ENCODE measurements at places on chromosomes 3 and 15. TPM values are rescaled to one million over a fixed set of nuclear protein-coding genes. Genes with fewer than 3 reads are reported as not detected.
A peak's percentile ranks its signal among the peaks of the same experiment; 100 is the strongest.

GRCh38 chr3:123067689-123068600, 1.1 kb downstream of the PDIA5 start:
- no peaks in the 10 kb centered on the region for H3K4me1 ChIP-seq
- peak overlapping the region; percentile 84 for H3K4me3 ChIP-seq
- H3K27ac ChIP-seq: peak overlapping the region; percentile 84
- no peaks in the 10 kb centered on the region for H3K36me3 ChIP-seq
- H3K27me3 ChIP-seq: no peaks in the 10 kb centered on the region

DNA sequence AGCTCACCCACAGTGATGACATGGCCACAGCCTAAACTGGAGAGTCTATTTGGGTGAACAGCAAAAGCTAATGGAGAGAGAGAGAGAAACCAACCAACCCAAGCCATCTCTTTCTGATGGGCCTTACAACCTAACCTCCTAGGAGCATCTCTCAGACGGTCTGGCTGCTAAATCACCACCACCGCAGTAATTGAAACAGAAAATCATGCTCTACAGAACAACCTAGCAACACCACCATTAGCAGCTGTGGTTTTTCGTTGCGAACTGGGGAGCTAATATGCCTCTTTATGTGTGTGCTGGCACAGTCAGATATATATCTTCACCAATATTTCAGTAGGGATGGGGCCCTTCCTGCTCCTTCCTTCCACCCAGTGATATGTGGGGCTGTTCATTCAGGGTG, 166.9 kb upstream of the PROK2 start:
- H3K4me1 ChIP-seq: peaks cover 6% of the 10 kb centered on the region
- H3K36me3 ChIP-seq: no peaks in the 10 kb centered on the region
- no peaks in the 10 kb centered on the region for H3K27me3 ChIP-seq
- H3K4me3 ChIP-seq: no peak overlapping the region
- no peak overlapping the region for H3K27ac ChIP-seq

DNA sequence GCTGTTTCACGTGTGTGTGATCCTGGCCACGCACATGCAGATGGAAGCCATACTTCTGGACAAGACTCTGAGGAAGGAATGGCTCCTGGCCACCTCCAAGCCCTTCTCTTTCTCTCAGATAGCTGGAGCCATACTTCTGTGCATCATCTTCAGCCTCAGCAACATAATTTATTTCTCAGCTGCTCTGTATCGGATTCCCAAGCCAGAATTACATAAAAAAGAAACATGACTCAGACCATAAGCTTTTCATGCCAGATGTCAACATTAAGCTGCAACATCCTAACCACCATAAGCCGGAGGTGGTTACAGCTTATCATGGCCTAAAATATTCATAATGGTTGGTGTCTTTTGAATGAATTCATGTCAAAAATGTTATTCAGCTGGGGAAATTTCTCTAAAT, 10.6 kb upstream of the KIF23 start:
- DNase-seq: peak; percentile 26
- no peaks in the 10 kb centered on the region for H3K4me1 ChIP-seq
- H3K27ac ChIP-seq: no peak overlapping the region
- H3K36me3 ChIP-seq: no peaks in the 10 kb centered on the region
- H3K27me3 ChIP-seq: no peaks in the 10 kb centered on the region

GRCh38 chr3:111943533-111943932, 35.3 kb upstream of the ABHD10 start:
- no peak overlapping the region for H3K27ac ChIP-seq
- H3K4me3 ChIP-seq: no peak overlapping the region
- H3K36me3 ChIP-seq: peaks cover 10% of the 10 kb centered on the region
- no peaks in the 10 kb centered on the region for H3K4me1 ChIP-seq
- H3K27me3 ChIP-seq: no peaks in the 10 kb centered on the region

Gene CYP1A2
- not detected for total RNA-seq

GRCh38 chr3:10462641-10463532, 42.5 kb downstream of the ATP2B2 start:
- DNase-seq: no peak
- H3K27me3 ChIP-seq: no peaks in the 10 kb centered on the region
- H3K4me3 ChIP-seq: no peak overlapping the region
- no peak overlapping the region for H3K27ac ChIP-seq

- H3K4me3 ChIP-seq: no peak overlapping the region
- H3K4me1 ChIP-seq: no peaks in the 10 kb centered on the region
- DNase-seq: no peak
- H3K27me3 ChIP-seq: no peaks in the 10 kb centered on the region
Measured at GRCh38 chr3:46470831-46471230, 6.1 kb upstream of the LTF start.

Gene EPB42
- total RNA-seq: 11.1 TPM

- peaks cover 15% of the 10 kb centered on the region for H3K4me1 ChIP-seq
- no peaks in the 10 kb centered on the region for H3K36me3 ChIP-seq
- H3K27me3 ChIP-seq: no peaks in the 10 kb centered on the region
- H3K27ac ChIP-seq: peak overlapping the region; percentile 32
- DNase-seq: no peak
Measured at GRCh38 chr15:101122266-101122665, 129.6 kb downstream of the CHSY1 start.

Measured in lung (tissue), 17 donors.